ENCODE measurements at places on chromosomes 3 and 15.
A peak's percentile ranks its signal among the peaks of the same experiment; 100 is the strongest.

GRCh38 chr3:185353823-185354614 lies 8.9 kb upstream of the MAP3K13 start:
- DNase-seq, result peak; percentile 54

- DNase-seq, result no peak
These were observed 183.9 kb downstream of the ARRDC4 start for GRCh38 chr15:98144388-98144787.

DNA sequence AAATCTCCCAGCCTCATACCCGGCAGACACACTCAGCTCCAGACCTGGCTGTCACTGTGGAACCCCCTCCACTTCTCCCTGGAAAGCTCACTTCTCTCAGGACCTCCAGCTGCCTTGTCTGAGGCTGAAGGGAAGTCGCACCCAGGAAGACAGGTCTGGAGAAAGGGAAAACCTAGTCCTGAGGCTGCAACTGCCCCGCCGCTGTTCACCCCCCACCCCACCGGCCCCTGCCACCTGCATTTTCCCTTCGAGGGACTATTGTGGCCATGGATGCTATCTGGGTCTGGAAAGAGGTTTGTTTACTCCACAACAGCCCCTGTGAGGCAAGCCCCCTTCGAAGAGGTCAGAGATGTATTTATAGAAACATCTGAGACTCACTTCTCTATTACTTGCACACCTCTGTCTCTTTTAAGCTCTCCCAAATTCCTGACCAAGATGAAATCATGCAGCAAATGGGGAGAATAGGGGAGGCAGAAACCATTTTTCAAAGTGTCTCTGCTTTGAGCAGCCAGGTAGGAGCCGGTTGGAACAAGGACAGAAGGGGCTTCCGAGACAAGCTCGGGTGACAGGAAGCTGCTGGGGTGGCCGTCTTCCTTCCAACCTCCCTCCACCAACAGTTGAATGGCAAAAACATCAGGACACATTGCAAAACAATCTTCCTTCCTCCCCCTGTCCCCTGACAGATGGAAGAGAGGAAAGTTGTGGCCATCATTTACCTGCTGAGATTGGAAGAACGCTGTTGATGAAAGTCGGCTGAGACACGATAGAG lies 518 bp downstream of the COLQ start:
- no peak for DNase-seq

- peak; percentile 26 for DNase-seq
These were observed 93.4 kb downstream of the THRB start for GRCh38 chr3:24401090-24401810.

DNA sequence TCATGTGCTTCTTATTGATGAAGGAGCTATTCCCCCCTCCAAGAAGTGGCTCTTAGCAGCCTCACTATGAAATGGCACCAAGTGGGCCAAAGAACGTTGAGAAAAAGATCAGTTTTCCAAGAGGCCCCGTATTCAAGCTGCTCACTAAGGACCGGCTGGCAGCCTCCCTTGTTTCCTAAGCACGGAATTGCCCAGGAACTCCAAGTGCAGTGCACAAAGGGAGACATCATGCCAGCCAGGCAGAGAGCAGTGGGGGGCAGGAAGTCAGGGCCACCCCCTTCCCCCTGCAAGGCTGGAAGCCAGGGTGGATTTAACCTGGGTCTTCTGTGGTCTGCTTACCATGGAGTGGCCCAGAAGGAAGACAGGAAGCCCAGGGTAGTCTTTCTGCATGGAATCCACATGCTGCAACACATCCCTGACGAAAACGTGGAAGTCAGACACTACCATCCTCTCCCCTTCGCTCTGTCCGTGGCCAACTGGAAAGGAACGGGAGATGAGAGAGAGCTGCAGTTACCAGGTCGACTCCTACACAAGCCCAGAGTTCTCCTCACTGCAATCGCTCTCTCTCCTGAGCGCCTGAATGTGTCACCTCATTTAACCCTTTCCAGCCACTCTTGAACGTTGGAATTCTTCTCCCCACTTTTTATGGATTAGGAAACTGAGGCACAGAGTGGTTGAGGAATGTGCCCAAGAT lies 49.5 kb downstream of the ABTB1 start:
- no peak for DNase-seq

GRCh38 chr15:79042213-79042928 lies 48.2 kb downstream of the RASGRF1 start:
- DNase-seq, result no peak

- no peak for DNase-seq
These were observed 7.5 kb upstream of the IGSF11 start for GRCh38 chr3:119042162-119042561.

DNA sequence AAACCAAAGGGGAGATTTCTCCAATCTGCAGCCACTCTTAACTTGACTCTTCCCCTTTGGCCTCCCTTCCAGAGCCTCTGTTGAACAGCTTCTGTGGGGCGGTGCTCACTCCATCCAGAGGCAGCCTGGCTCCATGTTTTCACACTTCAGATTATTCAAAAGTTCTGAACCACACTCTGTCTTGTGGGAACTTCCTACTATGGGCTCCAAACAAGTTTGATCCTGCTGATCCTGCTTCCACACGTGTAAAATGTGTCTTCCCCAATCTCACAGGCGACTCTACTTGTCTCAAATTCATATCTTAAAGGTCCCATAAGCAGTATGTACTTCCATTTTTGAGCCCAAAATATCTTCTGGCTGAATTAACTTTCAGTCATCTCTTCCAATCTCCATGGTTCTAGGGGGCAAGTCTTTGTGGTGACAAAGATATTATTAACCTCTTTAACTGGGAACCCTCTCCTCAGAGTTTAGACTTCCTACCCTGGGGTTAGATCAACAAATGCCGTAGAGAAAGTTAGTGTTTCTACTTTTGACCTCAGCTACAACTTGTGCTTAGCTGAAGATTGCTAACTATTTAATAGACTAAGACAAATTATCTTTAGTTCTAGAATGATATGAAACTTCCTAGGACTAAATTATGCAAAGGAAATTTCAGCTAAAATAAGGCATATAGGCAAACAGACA lies 176.3 kb upstream of the BCL6 start:
- DNase-seq, result no peak

DNA sequence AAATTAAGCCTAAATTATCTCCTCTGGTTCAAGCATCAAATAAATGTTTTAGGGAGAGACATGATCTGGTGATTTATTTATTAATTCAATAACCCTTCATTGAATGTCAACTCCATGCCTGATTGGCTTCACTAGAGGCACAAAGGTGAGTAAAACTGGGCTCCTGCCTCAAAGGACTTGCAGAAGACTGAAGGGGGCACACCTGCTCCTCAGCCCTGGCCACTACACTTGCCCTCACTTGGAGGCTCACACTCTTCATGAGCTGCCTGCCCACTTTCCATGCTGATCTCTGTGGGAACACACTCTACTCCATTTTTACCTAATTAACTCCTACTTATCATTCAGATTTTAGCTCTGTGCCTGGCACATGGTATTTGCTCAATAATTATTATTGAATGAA lies 84.4 kb upstream of the KCNMB2 start:
- no peak for DNase-seq

Measured in fibroblast of skin of scalp (primary cell).